ENCODE measurements at places on chromosomes 3 and 15.

- DNase-seq = no peak
Observed at GRCh38 chr15:44029940-44030568, 165.0 kb downstream of the FRMD5 start.

DNA sequence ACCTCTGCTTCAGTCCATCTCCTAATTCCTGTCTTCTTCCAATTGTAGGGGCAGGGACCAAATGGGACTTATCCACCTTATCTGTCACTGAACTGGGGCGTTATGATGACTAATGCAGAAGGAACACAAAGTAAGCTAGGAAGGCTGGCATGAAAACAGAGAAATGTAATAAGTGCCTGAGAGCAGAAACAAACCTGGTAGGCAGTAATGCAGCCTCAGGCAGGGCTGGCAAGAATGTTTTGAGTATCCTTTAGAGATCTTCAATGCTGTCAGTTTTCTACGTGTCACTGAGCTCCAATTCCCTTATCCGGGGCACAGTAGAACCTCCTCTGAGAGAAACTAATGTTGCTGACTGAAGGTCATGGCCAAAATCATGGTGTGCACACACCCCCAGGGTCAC is 246.2 kb upstream of the TBL1XR1 start:
- DNase-seq = no peak

GRCh38 chr3:170257145-170257544 is 34.9 kb downstream of the PRKCI start:
- no peak for DNase-seq

- DNase-seq = no peak
Observed at GRCh38 chr3:118181274-118181673, 853.4 kb downstream of the IGSF11 start.

DNA sequence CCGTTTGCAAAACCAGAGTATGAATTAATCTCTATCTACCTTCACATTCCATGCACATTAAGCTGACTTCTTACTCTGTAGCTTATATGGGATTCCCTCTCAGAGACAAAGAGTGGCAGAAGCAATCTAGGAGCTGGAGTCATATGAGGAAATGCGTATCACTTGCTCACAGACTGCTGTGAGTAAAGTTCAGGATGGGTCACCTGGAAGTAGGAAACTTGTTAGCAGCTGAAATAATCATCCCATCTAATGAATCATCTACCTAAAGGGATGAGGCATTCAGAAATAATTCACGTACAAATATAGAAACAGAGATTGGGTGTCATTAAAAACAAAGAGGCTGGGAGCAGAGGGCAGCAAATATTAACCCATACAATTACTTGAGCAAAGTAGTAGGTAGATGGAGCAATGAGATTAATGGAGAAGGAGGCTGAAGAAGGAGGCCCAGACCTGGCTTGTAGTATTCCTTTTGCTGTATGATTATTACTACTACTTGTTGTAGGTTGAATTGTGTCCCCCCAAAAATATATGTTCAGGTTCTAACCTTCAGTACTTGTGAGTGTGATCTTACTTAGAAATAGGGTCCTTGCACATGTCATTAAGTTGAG is 866.3 kb downstream of the ROBO2 start:
- DNase-seq = no peak

DNA sequence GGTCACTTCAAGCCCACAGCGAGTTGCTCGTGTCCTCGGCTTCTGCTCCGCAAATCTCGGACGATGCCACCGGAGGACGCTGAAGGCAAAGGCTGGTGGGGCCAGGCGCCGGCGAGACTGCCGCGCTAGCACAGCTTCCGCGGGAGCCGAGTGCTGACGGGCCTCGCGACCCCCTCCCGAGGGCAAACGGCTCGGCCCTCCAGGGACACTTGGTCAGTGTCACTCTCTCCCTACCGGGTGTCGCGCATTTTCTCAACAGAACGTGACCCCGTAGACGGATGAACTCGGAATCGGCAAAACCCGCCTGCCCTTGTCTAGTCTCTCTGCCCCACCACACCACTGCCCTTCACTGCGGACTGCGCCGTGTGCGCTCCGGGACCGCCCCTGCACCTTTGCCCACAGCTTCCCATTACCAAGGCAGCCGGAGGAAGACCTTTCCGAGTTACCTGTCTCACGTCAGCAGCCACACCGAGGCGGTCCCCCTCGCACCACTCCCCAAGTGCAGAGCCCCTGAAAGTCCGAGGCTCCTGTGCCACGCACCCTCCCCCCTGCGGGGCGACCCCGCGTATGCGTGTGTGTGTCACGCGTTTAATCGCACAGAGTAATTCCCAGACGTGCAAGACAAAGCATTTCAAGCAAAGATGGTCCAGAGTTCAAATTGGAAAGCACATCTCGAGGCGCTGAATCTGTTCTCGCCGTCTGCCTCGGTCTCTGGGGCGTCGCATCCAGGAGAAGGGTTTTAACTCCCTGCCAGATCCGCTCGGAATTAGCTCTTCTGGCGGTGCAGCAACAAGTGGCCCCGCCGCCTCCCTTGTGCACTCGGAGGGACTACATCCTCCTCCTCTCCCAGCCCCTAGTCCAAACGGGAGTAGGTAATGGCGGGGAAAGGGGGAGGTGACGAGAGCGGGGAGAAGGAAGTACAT is 245.0 kb upstream of the TOPAZ1 start:
- no peak for DNase-seq

- DNase-seq = peak; percentile 58
Observed at GRCh38 chr3:46861605-46862368, 1.5 kb downstream of the MYL3 start.

DNA sequence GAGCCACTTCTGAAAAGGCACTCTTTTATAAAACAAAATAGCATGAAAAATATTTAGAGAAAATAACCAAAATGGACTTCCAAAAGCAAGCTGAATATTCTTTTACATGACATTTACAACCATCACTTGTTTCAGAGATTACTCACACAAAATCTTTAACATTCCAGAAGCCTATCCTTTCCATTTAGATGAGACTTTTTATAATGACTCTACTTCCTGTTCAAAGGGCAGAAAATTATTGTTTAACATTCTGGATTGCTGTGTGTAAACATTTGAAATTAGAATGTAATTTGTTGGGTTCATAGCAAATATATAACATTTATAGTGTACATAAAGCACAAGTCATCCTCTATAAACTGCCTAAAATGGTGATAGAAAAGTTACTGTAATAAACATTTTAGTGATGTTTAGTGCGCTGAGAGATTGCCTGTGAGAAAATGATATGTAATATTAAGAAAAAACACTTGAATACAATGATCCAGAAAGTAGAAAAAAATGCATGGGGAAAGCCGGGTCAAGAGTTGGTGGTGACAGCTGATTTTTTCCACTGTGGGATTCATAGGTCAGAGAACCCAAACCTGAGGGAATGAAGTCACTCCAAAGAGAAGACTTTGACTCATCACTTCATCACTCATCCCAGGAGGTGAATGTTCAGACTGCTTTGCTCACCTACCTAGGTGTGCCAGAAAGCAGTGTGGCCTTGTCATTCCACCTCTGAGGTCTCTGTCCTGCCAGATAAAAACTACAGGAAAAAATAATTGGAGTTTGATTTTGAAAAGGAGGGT is 305.8 kb downstream of the ARPP21 start:
- DNase-seq = no peak

- DNase-seq = no peak
Observed at GRCh38 chr15:31516874-31517273, 190.2 kb downstream of the KLF13 start.

DNA sequence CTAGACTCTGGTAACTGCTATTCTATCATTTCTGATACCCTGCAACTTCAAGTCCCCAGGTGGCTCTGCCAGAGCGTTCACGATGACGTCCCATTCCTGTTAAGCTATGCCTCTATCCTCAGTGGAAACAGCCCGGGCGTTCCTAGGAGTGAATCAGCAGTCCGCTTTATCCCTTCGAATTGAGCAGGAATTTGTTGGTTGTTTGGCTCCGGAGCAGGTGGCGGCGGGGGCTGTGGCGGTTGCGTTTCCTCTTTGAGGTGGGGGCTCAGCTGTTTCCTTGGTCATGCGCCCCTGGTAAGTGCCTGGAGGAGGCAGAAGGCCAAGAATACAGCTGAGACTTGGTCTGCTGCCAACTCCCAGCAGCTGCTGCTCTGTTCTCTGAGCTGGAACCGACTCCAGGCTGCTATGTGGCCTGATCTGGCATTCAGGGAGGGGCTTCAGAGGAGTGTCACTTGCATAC is 25.2 kb downstream of the ARPP21 start:
- no peak for DNase-seq

DNA sequence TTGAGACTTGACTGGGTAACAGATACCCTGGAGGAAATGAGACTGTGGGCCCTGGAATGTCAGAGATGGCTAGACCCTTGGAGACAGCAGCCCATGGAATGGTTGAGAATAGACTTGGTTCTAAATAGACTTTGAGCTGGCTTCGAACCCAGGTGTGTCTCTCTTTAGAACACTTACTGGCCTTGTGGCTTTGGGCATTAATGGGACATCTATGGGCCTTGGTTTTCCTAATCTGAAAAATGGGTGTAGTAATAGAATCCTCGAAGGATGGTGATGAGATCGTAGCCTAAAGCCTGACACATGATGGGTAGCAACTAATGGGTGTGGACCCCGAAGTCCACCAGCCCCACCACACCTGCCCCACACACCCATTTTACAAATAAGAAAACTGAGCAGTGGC is 119.2 kb downstream of the TMEM266 start:
- no peak for DNase-seq

- peak; percentile 58 for DNase-seq
Observed at GRCh38 chr3:129421236-129421883, 7.1 kb downstream of the EFCAB12 start.

DNA sequence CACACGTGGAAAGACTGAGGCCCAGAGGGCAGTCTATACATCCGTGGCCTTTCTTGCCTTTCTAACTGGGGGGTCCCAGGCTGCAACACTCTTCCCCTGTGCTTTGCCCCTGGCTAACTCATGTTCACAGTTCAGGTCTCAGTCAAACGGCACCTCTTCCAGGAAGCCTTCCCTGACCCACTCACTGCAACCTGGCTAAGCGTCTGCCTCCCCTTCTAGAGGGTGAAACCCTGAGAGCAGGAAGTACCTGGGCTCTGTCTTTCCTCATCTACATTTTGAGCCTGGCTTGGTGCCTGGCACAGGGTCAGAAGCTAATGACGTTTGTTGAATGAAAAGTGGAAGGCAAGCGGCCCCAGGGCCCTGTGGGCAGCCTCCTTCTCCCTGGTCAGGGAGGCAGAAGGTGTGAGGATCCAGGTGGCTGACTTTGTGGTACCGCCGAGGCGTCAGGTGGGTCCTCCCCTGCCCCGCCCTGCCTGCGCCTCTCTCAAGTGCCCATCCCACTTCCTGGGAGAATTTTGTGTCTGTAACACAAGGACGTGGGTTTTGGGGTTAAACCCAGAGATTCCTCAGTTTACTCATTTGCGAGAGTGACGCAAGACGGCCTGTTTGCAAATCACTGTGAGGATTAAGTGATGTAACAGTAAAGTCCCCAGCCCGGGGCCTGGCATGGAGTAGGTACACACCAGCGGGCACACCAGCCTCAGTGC is 32.1 kb downstream of the DNASE1L3 start:
- DNase-seq = no peak

- no peak for DNase-seq
Observed at GRCh38 chr3:166570102-166570501, 732.9 kb upstream of the BCHE start.

GRCh38 chr3:170226426-170226960 is 4.3 kb downstream of the PRKCI start:
- no peak for DNase-seq

DNA sequence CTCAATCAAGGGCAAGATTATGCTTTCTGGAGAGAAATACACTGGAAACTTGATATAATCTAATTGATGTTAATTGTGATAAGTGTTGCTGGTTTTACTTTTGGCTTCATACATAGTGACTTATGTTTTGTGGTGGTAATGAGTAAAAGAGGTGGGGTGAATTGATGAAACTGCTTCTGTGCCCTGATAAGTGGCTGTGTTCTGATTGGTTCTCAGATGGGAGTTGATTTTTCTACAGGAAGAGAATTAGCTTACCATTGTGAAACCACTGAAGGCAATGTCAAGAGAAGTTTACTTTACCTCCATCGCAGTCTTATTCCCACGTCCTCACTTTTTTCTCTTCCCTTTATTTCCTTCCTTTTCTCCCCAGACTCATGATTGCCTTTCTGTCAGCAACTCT is 23.8 kb downstream of the TMEM45A start:
- DNase-seq = no peak

DNA sequence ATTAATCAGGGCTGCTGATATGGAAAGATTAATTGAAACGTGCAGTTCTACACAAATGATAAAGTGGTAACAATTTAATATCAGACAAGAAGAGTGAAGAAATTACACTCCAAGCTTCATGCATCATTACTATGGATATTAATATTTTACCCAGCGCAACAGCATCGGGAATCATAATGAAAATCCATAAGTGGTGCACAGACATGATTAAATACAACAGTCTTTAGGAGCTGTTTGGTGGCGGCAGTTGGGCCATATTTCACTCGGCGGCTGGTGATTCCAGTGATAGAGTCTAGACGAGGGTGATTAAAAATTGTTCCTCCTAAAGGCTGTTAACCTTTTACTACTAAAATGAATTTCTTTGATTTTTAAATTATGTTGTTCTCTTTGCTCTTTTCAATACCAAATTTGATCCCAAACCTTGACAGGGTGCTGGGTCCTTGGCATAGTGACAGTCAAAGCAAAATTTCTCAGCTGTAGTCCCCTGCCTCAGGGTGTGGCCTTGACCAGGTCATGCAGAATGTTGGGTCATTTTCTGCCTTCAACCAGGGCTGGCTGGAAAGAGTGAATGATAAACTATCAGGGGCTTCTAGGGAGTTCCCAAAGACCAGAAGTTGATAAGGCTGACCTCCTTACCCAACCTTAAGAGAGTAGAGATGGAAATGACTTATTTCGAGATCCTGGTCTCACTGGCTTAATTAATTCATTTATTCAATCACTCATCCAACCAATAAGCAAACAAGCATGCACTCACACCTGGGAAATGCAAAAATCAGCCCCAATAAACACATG is 392.0 kb downstream of the IL20RB start:
- no peak for DNase-seq

DNA sequence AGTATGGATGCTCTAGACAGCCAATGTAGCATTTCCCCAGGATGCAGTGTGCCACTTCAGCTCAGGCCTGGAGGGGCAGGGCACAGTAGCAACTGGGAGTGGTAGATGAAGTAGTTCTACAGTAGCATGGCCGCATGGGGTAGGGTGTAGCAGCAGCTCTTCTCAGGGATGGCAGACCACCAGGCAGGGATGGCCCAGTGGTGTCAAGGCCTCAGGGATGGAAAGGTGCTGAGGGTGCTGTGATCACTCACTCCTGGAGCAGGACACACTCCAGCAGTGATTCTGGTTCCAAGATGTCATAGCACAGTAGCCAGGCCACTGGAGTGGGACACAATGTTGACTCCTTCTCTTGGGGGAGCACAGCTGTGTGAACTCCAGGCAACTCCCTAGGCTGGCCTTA is 210.9 kb upstream of the LYSMD4 start:
- no peak for DNase-seq

- DNase-seq = no peak
Observed at GRCh38 chr3:190722181-190722905, 140.2 kb downstream of the GMNC start.

DNA sequence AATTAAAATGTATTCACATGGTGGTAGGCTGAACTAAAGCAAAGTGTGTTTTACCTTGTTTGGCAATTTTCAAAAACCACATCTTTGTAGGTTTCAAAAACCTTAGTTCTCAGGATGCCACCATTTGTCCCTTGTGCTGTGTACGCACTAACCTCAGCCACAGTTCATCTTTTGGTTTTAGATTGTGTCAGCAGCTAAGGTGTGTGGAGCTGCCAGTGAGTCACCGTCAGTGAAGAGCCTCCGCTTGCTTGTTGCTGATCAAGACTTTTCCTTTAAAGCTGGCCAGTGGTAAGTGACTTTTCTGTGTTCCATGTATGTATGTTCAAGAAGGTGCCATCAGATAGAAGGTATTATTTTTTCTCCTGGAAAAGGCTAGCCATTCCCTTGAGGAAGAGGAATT is 21.1 kb downstream of the OXNAD1 start:
- no peak for DNase-seq
